Omental fat pad (tissue), 4 donors: ENCODE measurements at places on chromosomes 1 and 21. TPM values are rescaled to one million over a fixed set of nuclear protein-coding genes. Genes with fewer than 3 reads are reported as not detected.

TCHH gene
- 1.3 TPM for total RNA-seq

RRP1B gene
- 47.4 TPM for total RNA-seq

AMIGO1 gene
- total RNA-seq, result 8.2 TPM

SELP gene
- total RNA-seq, result 21.0 TPM

MANEAL gene
- 1.3 TPM for total RNA-seq

CLDN17 gene
- not detected for total RNA-seq

HAO2 gene
- not detected for total RNA-seq

ADAMTSL4 gene
- total RNA-seq, result 37.2 TPM

DNM3 gene
- 6.2 TPM for total RNA-seq

PLA2G5 gene
- 2.1 TPM for total RNA-seq

EMC1 gene
- total RNA-seq, result 28.5 TPM

AKR7A3 gene
- total RNA-seq, result 1.7 TPM

TFF1 gene
- not detected for total RNA-seq

ESPN gene
- not detected for total RNA-seq

GSTM5 gene
- 4.2 TPM for total RNA-seq

CD244 gene
- total RNA-seq, result 5.0 TPM

TDRD10 gene
- 6.4 TPM for total RNA-seq

NIPAL3 gene
- 34.1 TPM for total RNA-seq

CFAP45 gene
- total RNA-seq, result 0.95 TPM

FCER1G gene
- total RNA-seq, result 208 TPM

KRTAP21-2 gene
- not detected for total RNA-seq

PGBD5 gene
- 0.60 TPM for total RNA-seq

GRIK3 gene
- not detected for total RNA-seq

MAP10 gene
- total RNA-seq, result 4.6 TPM

LEFTY2 gene
- not detected for total RNA-seq

OR2L3 gene
- total RNA-seq, result not detected

KANK4 gene
- 1.7 TPM for total RNA-seq

SMPDL3B gene
- 17.2 TPM for total RNA-seq

CD84 gene
- 11.4 TPM for total RNA-seq

SH2D5 gene
- 0.84 TPM for total RNA-seq

FCRL2 gene
- total RNA-seq, result 0.56 TPM

TSPAN2 gene
- total RNA-seq, result 7.8 TPM

KRTAP13-3 gene
- total RNA-seq, result not detected

BEST4 gene
- total RNA-seq, result not detected

KCNN3 gene
- 2.4 TPM for total RNA-seq

CDKN2C gene
- 20.0 TPM for total RNA-seq

KIAA0319L gene
- 99.9 TPM for total RNA-seq

NRAS gene
- 32.6 TPM for total RNA-seq

FALEC gene
- not detected for total RNA-seq

EPHA10 gene
- total RNA-seq, result not detected

TMCC2 gene
- total RNA-seq, result 1.6 TPM

SLC16A4 gene
- total RNA-seq, result 19.8 TPM

UMODL1 gene
- total RNA-seq, result not detected

LCE1C gene
- total RNA-seq, result not detected

SPTA1 gene
- total RNA-seq, result 1.8 TPM

RASSF5 gene
- 9.7 TPM for total RNA-seq

SPRR2A gene
- total RNA-seq, result not detected

OR2T29 gene
- total RNA-seq, result not detected

IL20 gene
- total RNA-seq, result 0.82 TPM

TRIM67 gene
- total RNA-seq, result 0.32 TPM

TTC24 gene
- not detected for total RNA-seq

RBP7 gene
- total RNA-seq, result 96.8 TPM

NPPB gene
- not detected for total RNA-seq
